ENCODE measurements at places on chromosomes 3 and 15. TPM values are rescaled to one million over a fixed set of nuclear protein-coding genes. Genes with fewer than 3 reads are reported as not detected.

- DNase-seq: no peak
Measured at GRCh38 chr15:45139770-45140169, 10.0 kb downstream of the DUOX1 start.

DNA sequence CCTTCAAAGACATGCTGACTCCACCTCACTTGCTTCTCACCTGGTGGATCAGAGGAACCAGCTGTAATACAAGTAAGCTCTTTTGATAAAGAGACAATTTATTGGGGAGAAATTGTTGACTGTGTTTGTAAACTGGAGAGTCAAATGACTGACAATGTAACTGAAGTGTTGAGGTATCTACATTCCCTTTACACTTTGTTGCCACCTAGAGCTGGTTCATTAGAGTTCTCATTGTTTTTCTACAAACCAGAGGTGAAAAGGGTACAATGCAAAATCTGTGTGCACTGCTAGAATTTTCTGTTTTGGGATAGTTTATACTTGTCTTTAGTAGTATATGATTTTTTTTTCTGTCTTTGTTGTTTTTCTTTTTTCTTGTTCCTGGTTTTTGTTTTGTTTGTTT lies 8.7 kb upstream of the LRRC58 start:
- no peak for DNase-seq

- DNase-seq: no peak
Measured at GRCh38 chr3:195188426-195188927, 82.5 kb downstream of the XXYLT1 start.

DNA sequence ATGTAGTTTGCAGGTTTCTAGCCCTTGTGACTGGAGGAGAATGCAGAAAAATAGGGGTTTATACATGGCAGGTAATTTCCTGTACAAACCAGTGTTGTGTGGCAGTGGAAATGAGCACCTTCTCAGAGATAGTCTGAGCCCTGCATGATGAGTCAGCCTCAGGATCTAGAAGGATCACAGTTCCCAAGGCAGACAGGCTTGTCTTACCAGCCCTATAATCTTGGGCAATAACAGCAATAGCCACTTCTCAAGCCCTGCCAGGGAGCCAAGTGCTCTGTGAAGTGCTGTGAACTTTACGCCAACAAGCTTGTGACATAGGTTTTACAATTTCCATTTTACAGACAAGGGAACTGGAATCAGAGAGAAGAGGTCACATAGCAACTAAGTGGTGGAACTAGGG lies 89.4 kb downstream of the CD47 start:
- DNase-seq: no peak

DNA sequence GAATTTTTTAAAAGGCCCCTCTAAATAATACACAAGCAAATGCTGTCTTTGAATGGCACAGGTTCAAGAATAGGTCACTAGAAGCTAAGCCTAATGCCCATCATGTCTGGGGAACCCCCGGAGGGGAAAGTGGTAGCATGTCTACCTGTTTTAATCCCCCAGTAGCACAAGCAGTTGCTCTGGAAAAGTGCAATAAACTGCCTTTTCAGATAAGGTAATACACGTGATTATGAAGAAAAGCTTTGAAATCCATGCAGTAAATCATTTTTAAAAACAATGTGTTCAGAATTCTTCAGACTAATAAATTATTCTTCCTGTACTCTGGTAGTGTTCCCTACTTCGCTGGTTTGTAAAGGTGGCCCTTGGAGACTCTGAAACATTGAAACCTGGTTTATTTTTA lies 922.2 kb downstream of the ROBO1 start:
- DNase-seq: no peak

GRCh38 chr3:149291178-149291577 lies 42.3 kb downstream of the TM4SF18 start:
- peak; percentile 20 for DNase-seq

- no peak for DNase-seq
Measured at GRCh38 chr15:101398247-101398646, 91.3 kb downstream of the PCSK6 start.

GRCh38 chr3:114213292-114213626 lies 24.1 kb downstream of the ZNF80 start:
- DNase-seq: no peak

GRCh38 chr15:83769411-83769999 lies 115.6 kb downstream of the ADAMTSL3 start:
- DNase-seq: no peak

DNA sequence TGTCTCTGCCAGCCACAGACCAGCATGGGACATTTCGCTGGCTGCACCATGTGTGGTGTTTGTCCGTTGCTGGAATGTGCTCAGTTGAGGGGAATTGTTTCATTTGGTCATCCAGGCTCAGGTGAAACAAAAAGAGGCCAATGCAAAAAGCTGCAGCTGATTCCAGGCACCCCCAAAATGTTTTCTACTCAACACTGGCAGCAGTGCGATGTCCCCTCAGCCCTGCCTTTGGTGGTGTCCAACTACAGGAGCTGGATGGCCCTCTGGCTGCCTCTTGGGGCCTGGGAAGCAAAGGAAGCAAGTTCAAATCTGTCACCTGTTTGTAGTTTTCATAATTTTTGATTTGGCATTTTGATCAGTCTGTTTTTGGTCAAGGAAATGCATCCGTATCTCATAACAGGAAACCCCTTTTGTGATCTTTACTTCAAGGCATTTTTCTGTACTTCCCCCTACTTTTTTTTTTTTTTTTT lies 141.8 kb downstream of the EEFSEC start:
- DNase-seq: no peak

GRCh38 chr3:119245778-119246177 lies 5.1 kb upstream of the B4GALT4 start:
- DNase-seq: no peak

The ROPN1 gene
- not detected for polyA plus RNA-seq

The RBPMS2 gene
- polyA plus RNA-seq: 0.74 TPM

The LRRC57 gene
- 36.6 TPM for polyA plus RNA-seq
